ENCODE measurements at places on chromosomes 12 and 14. TPM values are rescaled to one million over a fixed set of nuclear protein-coding genes. Genes with fewer than 3 reads are reported as not detected.

HOTAIR gene
- polyA plus RNA-seq = not detected

NYNRIN gene
- 23.9 TPM for polyA plus RNA-seq

HOXC13 gene
- 0.68 TPM for polyA plus RNA-seq

RPGRIP1 gene
- 0.20 TPM for polyA plus RNA-seq

DNA sequence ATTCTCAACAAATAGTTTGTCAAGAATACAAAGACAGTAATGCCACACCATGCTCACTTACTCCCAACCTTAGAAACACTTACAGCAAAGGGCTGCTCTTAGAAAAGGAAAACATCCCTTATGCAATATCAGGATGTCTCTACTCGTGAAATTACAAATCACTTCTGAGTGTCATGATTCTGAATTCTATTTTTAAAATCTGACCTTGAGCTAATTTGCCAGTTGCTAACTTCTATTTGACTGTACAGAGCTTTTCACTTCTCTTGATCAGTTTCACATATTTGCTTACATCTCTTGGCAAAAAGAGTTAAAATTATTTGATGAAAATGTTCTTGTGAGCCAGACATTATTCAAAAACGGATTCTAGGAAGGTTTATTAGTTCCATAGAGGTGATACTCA lies 136.7 kb upstream of the SLC35F4 start:
- DNase-seq = no peak

GRCh38 chr12:13596714-13597113 lies 384.7 kb downstream of the GRIN2B start:
- peak; percentile 41 for DNase-seq

DNA sequence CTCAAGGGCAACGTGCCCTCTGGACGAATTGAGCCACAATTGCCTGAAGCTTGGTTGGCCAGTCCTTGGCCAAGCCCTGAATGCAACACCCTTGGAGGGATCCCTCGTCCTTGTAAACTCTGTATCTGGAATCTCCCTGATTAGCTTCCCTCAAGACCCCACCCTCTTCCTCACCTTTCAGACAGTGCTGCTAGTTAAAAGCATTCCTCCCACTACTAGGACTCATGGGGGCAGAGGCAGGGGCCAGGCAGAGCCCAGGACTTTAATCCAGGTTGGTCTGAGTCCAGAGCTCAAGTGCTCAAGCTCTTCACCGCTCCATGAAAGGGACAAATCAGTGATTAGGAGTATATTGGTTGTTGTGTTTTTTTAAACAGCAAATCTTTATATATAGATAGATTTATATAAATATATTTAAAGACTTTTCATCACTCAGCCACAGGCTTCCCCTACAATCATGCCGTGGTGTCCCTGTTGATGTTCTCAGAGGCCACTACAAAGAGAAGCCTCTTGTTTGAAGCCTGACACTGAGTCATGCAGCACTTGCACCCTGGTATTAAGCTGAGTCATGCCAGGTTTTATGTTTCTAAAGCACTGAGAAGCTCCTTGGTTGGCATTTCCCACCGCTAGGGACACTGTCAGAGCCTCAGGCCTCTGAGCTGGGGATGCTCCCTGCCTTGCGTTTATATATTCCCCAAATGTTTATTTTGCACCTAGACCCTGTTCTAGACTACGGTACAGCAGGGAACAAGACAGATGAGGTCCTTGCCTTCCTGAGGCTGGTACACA lies 53.8 kb upstream of the GSC start:
- DNase-seq = no peak

- no peak for DNase-seq
Measured at GRCh38 chr12:124861898-124862676, 1.6 kb downstream of the SCARB1 start.

- DNase-seq = no peak
Measured at GRCh38 chr12:11711651-11712327, 62.3 kb downstream of the ETV6 start.

GRCh38 chr12:110865521-110865920 lies 18.7 kb downstream of the CCDC63 start:
- no peak for DNase-seq

DNA sequence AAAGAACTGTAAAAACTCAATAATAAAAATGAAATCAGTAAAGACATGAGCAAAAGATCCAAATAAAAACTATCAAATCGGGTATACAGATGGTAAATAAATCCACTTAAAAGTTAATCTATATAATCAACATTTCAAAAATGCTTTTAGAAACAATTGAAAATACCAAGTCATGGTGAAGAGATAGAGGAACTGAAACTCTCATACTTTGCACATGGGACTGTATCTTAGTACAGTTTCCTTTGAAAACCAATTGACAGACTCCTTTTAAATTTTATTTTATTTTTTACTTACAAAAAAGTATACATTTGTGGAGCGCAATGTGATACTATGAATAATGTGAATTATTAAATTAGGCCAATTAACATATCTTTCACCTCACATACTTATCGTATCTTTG lies 98.6 kb upstream of the FAR2 start:
- DNase-seq = no peak

DNA sequence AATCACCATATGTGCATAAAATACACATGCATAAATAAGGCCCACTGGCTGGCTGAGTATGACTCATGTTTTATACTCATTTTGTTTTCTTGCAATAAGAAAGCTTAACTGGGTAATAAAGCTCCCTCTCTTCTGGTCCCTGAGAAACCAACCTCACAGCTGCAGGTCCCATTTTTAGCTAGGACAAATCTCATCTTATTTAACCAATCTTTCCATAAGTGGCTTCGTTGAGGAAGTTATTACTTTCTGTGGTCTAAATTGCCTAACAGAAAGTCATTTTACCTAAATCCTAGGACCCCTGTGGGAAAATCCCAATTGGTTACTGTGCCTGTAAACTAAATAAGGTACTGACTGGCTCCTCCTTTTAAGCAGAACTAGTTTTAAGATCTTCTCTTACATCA lies 232.8 kb upstream of the FBXO33 start:
- DNase-seq = no peak
